ENCODE measurements at places on chromosomes 6 and 20.
A peak's percentile ranks its signal among the peaks of the same experiment; 100 is the strongest.

- DNase-seq, result no peak
Measured at GRCh38 chr6:44260011-44260410, 2.7 kb upstream of the SLC35B2 start.

DNA sequence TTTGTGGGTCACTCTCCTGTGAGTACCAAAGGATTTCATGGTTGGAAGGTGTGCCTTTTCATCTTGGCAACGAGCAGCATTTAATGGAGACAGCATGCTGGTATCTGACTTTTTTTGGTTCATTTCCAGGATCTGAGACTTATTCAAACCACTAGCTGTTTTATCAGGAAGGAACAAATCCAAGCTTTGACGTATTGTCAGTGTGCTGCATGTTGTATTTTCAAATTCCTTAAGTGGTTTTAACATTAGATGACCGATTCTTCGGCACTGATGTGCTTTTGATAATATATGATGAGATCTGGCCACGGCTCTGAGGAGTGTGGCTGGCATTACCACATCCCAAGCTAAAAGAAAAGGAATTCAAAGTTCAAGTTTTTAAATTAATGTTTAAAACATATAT lies 6.4 kb downstream of the RMND1 start:
- no peak for DNase-seq

DNA sequence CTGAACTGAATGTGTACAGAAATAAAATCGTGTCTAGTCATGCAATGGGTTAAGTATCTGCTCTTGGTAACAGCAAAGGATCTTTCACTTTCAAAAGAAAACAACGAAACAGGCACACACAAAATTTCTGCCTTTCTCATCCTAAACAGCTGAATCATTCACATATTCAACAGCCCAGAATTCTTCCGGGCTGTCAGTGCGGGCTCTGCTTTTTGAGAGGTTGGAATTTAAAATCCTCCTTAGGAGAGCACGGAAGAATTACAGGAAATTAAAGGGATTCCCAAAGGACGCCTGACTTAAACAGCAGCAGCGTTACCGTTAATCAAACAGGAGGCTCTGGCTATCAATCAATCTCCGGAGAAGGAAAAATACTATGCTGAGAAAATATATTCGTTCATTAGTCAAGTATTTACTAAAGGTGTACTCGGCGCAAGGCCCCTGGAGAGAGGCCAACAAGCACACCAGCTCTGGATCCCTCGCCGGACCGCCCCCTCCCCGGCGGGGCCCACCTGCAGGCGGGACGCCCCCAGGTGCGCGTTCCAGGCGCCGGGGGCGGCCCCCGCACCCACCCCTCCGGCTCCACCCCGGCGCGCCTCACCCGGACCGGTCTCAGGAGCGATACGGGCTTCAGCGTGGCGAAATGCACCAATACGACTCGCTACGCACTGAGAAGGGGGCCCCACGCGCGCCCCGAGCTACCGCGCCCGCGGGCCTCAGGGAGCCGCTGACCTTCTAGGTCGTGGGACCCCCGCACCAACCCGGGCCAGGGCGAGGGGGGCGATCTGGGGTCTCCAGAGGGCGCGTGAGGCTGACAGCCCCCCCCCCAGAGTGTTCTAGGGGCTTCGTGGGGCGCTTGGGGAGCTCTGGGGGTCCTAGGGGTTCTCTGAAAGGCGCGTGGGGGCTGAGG lies 1.0 kb downstream of the NAPB start:
- DNase-seq, result peak; percentile 27

DNA sequence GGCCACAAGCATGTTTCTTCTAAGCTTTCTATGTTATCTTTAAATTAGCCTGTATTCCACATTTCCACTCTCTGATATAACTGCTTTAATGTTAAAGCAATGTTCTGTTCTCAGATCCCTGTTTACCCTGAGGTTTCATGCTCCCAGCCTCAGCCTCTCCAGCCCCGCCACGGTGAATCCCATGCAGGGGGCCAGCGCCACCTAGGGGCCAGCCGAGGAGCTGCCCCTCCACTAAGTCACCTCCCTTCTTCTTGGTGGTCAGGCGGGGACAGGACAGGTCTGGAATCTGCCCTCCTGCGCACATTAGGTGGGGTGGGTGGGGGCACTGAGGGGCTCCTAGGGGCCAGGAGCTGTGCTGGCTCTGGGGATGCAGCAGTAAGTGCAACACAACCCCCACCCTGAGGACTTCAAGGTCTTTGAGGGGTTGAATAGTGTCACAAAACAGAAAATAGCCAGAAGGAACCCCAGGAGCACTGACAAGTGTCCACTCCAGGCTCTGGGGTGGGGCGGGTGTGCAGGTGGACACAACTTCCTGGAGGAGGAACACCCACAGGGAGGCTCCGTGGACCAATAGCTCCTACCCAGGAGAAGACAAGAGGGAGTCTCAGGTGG lies 61.6 kb downstream of the RAB44 start:
- DNase-seq, result peak; percentile 63

DNA sequence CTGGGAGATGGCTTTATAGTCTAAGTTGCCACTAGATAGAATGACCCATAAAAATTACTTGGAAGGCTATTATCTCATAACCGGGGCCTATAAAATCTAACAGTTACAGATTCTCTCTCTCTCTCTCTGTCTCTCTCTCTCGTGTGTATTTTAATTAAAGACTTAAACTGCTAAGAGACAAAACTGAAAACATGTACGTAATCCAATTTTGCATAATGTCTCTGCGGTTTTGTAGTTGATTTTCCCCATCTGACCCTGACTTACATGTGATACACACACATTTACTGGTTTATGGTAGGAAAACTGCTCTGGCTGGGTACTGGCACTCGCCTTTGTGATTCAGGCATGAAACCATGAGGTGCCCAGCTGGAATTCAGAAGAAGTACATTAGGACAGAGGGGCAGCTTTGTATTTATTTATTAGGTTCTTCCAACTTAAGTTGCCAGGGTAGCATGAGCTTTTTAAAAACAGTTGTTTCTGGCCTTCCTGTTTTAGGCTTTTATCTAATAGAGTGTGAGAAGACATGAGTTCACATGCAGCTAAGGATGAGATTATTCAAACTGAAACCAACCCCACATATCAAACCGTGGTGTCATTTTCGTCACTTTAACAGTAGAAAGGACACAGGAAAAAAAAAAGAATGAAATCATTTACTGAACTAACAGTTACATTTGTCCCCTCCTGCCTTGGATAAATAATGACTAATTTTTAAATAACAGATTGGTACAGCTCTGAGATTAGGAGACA lies 182.5 kb downstream of the GMPR start:
- no peak for DNase-seq

GRCh38 chr20:38084425-38084951 lies 50.9 kb downstream of the RPRD1B start:
- DNase-seq, result no peak

DNA sequence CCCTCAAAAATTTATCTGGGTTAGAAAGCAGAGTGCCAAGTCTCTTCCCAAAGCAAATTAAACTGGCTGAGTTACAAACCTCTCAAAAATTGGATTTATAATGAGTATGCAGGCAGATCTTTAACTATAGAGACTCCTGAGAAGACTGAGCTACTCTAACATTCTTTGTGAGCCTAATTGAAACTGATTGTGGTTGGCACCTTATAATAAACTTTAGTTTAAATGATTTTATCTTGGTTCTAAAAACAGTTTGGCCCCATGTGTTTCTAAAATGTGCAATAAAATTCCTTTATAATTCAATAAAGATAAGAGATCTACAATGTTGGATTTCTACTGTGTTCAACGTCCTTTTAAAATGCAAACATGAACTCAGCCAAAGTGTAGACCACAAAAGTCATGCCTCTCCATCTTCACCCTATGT lies 480.2 kb upstream of the RNF217 start:
- no peak for DNase-seq

DNA sequence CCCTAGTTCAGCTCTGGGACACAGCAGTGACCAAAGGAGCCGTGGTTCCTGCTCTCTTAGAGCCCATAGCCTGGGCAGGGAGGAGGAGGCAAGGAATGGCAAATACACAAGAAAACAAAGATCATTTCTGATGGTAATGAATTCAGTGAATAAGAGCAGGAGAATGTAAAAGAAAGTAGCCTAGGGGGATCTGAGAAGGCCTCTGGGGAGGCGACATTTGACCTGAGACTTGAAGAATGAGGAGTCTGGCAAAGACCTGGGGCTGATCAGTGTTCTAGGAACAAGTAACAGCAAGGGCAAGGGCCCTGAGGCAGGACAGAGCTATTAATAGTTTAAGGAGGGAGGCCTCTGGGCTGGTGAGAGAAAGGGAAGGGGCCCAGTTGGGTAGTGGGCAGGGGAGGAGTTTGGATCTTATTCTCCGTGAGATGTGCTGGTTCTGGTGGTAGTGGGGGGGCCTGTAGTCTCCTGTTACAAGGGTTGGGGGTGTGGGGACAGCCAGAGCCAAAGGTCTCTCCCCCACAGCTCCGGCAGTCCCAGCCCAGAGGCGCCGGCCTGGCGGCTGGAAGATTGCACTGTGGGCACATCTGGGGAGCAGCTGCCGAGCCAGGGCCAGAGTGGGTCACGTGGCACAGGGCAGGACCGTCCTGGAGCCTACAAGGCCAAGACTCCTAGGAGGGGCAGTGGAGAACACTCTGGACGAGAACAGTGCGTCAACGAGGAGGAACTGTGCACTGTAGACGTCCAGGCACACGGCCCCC lies 9.3 kb upstream of the ID1 start:
- no peak for DNase-seq

DNA sequence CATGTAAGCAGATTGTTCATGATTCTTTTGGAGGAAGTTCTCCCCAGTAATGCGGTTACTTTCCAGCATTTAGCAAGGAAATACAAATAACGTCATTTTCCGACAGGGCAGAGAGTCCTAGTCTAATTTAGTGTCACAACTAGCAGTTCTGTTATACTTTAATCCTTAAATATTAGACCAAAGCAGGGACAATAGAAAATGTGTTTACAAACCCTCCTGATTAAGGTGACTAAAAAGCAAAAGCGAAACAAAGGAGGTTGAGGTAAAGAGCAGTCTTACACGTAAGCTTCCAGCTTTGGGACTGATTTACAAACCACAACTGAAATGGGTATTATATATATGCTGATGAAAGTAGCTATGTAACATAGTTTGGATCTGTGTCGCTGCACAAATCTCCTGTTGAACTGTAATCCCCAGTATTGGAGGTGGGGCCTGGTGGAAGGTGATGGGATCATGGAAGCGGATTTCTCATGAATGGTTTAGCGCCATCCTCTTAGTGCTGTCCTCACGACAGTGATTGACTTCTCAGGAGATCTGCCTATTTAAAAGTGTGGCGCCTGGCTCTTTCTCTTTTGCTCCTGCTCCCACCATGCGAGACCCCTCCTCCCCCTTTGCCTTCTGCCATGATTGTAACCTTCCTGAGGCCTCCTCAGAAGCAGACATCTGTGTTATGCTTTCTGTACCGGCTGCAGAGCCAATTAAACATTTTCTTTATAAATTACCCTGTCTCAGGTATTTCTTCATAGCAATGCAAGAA lies 81.9 kb downstream of the PLCB1 start:
- no peak for DNase-seq

- DNase-seq, result no peak
Measured at GRCh38 chr6:102051720-102052119, 658.2 kb downstream of the GRIK2 start.

DNA sequence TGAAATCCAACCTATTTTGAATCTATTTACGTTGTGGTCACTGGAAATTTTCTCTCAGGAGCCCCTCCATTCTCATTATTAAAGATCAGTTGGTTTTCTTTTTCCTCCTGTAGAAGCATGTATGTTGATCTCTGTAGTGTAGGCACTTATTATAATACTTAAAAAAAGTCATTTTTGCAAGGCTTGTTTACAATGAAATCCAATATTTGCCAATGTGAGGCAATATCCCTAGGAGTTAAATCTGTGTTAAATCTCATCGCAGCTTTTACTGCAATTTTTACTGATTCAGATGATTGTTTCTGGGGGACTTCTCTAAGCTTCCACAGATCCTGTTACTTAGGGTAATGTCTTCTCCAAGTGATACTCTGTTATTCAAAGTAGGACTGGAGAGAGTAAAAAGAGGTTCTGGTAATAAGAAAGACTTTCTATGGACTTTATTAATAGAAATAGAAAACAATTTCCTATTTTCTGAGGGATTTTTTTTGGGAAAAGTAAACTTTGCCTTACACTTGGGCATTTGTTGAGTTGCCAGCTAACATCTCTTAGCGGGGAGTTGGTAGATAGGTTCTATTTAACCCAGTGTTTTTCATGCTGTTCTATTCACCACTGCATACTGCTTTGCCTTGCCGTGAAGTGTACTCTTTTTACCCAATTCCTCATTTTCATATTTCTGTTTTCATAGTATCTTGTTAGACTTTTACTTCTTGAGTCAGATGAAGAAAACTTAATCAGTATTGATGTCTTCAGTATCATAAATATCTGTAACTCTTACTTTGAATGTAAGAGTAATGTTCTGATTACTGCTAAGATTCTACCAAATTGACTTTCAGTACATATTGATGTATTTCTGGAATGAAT lies 48.6 kb downstream of the CDKAL1 start:
- no peak for DNase-seq

- no peak for DNase-seq
Measured at GRCh38 chr6:131640100-131640499, 3.0 kb downstream of the ENPP3 start.

- no peak for DNase-seq
Measured at GRCh38 chr6:24972311-24972958, 36.7 kb upstream of the RIPOR2 start.

- DNase-seq, result no peak
Measured at GRCh38 chr6:2063547-2063946, 181.9 kb downstream of the GMDS start.

DNA sequence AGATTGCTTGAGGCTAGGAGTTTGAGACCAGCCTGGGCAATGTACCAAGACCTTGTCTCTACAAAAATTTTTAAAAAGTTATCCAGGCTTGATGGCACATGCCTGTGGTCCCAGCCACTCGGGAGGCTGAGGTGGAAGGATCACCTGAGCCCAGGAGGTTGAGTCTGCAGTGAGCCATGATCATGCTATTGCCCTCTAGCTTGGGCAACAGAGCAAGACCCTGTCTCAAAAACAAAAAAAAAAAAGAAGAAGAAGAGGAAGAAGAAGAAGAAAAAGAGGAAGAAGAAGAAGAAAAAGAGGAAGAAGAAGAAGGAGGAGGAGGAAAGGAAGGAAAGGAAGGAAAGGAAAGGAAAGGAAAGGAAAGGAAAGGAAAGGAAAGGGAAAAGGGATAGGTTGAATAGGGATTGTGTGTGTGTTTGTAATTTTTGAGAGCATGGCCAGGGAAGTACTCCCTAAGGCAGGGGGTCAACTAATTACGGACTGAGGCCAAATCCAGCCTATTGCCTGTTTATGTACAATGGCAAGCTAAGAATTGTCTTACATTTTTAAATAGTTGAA lies 43.0 kb upstream of the ZNF217 start:
- no peak for DNase-seq

GRCh38 chr6:130452336-130452735 lies 86.5 kb downstream of the TMEM200A start:
- no peak for DNase-seq

GRCh38 chr20:2631228-2631627 lies 21.2 kb upstream of the NOP56 start:
- no peak for DNase-seq

GRCh38 chr20:59371431-59371830 lies 71.0 kb downstream of the EDN3 start:
- DNase-seq, result no peak

Data from effector CD8-positive, alpha-beta T cell (primary cell).